ENCODE measurements at places on chromosomes 4 and X.

DNA sequence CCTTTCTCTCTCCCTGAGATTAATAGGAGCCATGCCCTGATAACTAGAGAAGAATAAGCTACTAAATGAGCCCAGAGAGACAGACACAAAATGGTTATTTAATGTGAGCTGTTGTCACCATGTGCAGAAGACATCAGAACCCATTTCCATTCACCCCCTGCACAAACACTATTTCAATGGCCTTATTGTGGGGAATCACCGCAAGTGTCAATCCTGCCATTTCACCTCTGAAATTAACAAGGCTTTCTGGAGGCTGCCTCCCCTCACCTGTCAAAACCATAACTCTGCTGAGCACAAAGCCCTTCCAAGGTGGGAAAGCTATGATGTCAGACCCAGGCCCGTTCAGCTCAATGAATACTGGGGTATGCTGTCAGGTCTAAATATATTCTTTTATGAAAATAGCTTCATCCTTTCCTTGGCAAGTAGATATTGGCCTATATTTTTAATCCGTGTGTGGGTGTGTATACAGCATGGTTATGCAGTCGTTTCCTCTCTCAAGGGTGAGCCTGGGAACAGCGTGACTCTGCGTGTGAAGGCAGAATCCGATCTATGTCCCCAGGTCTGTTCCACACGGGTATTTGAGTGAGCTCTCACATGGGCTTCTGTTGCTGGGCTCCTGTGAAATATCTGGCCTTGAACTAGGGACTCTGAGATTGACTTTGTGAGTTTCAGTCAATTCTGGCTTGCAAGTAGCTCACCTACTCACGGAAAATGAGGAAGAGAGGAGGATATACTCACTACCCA is 266.3 kb downstream of the FBXW7 start:
- no peak for DNase-seq

- DNase-seq: peak; percentile 31
These were observed 30.8 kb downstream of the RASL11B start for GRCh38 chr4:52892880-52893279.

DNA sequence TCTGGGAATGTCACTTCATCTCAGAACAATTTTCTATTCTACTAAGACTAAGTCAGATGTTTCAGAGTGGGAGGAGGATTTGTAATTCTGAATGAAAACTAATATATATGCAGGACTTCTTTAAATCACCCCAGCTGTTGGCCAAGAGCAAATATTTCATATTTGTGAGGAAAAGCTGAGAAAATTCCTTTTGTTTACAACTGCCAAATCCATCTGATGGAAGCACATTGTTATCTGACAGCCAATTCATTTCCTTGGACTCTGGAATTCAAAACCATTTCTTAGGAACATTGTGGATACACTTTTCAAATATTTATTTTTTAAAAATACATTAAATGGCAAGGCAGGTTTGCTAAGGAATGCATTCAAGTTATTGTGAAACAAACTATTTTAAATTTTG is 8.0 kb downstream of the SLIT2 start:
- DNase-seq: peak; percentile 69

GRCh38 chr4:43993196-43993902 is 455.3 kb downstream of the KCTD8 start:
- no peak for DNase-seq

Data from amniotic epithelial cell (primary cell).